ENCODE measurements at places on chromosomes 4 and X.

- DNase-seq = no peak
These were observed 225.0 kb downstream of the ADAM29 start for GRCh38 chr4:175143116-175143515.

GRCh38 chr4:187172340-187172761 lies 448.7 kb upstream of the FAT1 start:
- DNase-seq = no peak

GRCh38 chr4:14695095-14695845 lies 307.0 kb upstream of the CPEB2 start:
- no peak for DNase-seq

- no peak for DNase-seq
These were observed 31.6 kb upstream of the MRFAP1 start for GRCh38 chr4:6608758-6609414.
